ENCODE measurements at places on chromosomes 7 and 10.

DNA sequence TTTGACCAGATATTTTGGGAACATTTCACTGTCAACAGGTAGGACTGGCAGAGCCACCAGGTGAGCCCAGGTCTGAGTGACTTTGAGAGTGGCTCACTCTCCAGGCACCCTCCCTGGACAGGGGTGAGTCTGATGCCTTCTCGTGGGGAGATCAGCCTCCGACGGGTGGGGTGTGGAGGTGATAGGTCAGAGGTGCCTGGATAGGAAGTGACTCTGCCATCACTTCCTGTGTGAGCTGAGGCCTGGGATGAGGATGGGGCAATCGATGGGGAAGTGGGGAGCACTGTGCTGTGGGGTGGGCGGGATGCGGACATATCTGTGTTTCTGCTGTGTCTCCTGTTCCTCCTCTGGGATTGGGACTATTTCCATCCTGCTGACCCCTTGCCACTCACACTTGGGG lies 34.6 kb downstream of the IFT22 start:
- no peak for DNase-seq

GRCh38 chr7:4683884-4684565 lies 1.9 kb downstream of the FOXK1 start:
- no peak for DNase-seq

DNA sequence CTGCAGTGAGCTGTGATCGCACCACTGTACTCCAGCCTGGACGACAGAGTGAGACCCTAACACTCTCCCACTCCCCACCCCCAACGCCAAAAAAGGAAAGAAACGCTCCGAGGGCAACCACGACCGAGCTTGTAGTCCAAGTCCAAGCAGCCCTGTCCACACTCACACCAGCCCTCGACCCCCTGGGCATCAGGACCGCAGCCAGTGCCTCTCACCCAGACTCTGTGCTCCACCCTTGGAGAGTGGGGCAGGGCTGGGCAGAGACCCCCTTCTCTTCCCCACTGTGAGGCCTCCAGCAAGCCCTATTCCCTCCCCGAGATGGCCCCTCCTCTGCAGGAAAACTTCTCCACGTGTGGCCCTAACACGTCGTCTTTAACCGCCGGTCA lies 82.6 kb downstream of the FOXL3 start:
- no peak for DNase-seq

GRCh38 chr7:30983042-30983913 lies 19.5 kb downstream of the GHRHR start:
- peak; percentile 65 for DNase-seq

GRCh38 chr10:110042181-110042580 lies 34.4 kb downstream of the ADD3 start:
- DNase-seq, result no peak

DNA sequence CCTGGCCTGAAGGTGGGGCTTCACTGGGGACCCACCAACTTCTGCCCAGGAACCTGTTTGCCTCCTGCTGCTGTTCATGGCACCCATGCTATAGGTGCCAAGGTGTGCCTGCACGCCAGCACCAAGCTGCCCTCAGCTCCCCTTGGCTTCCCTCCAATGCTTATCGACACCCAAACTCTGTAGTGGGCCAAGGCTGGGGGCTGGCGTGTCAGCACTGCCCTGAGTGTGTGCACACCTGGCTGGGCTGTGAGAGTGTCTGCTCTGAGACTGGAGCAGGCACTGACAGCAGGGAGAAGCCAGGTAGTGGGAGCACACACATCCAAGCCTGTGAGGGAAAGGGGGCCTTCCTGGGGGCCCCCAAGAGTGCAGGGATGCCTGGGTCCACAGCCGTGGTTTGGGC lies 43.1 kb upstream of the TUBB8 start:
- DNase-seq, result no peak

DNA sequence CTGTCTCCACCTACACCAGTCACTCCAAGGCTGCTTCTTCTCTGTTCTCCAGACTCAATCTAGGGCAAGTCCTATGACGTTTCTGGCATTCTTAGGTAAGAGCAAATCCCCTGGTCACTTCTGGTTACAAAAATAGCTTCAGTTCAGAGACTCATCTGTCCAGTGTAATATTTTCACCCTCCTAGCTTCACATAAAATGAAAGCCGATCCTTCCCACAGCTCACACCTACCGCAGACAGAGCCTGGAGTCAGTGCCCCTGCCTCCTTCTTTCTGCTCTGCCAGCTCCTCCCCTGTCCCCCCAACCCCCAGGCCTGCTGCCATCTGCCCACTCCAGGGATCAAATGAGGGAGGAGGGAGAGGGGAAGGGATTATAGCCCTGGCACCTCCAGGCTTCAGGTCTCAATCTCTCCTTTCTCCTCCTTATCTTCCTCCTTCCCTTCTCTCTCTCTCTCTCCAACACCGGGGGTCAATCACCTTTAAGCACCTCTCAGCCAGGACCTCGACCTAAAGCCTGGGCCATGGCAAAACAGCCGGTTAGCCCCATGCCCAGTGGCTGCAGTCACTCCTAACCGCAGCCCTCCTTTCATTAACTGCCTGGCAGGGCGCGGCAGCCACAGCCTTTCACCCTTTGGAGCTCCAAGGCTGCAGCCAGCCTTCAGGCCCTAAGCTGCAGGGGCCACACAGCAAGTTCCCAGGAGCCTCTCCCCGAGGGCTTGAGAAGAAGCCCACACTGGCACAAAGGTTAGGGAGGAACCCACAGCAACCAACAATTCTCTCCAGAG lies 292.6 kb upstream of the MGMT start:
- no peak for DNase-seq

DNA sequence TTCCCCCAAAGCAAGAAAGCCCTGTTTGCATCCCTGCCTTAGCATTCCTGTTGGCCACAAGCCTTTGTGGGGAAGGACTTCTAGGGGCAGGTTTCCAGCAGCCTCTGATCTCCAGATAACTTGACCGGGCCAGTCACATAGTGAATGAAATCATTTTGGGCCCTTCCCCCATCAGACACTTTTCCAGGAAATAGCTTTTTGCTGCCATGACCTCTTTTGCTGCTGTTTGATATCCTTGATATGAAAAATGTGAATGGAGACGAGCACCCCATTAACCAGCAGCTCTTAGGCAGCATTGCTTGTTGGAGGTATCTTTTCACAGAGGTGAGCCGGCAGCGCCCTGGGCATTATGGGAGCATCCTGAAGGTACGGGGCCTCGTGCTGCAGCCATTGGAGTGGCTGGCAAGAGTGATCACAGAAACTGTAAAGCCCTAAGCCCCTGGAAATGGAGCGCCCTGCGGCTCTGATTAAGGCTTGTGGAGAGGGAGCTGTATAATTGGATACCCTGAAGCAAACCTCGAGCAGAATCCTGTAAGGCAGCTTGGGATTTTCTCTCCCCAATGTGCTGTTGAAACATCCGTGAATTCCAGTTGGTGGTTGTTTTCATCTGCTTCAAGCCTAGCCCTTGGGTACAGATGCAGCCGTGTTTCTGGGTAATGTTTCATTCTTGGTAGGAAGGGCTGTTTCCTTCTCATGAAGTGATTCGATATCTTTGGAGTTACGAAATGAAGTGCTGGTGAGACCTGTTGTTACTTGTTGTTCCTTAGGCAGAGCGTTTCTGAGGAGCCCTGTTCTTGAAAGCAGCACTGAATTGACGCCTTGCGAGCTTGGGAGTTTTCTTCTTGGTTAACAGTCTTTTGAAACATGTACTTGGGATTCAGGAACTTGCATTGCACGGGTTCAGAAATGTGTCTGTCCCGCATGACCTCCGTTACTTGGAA lies 179.0 kb downstream of the PTEN start:
- DNase-seq, result no peak
